Fibroblast of skin of scalp (primary cell): ENCODE measurements at places on chromosomes 2 and 18.

DNA sequence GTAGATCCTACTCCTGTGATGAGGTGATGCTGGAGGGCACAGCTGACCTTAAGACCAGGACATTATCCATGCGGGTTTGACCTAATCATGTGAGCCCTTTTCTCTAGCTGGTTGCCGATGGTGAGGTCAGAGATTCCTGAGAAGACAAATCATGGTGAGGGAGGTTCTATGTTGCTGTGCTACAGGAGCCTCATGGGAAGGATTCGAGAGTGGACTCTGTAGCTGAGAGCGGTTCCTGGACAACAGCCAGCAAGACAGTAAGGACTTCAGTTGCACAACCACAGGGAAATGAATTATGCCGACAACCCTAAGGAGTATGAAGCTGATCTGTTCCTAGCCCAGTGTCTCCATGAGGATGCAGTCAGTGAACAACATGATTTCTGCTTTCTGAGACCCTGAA is 80.4 kb downstream of the EPB41L3 start:
- DNase-seq, result peak; percentile 75

DNA sequence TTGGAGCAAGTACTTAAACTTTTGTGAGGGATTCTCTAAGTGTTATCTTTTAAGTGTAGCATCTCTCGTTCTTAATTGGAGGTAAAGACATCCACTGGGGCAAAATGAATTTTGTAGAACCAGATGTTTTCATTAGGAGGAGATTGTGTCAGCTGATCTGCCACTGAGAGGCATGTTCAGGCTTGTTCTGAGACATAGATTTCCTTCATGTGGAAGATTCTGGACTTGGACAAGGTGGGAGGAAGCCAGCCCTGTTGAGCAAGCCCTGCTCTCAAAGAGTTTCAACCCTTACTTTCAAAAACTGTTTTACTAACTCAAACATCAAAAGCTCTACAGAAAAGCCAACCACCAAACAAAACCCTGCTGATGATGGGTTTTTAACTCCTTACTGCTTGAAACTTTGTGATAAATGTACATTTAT is 6.5 kb downstream of the MAP4K4 start:
- DNase-seq, result peak; percentile 56

GRCh38 chr18:79599441-79599931 is 80.1 kb upstream of the CTDP1 start:
- DNase-seq, result peak; percentile 44

- DNase-seq, result peak; percentile 43
Measured at GRCh38 chr2:39837856-39838453, 58.9 kb upstream of the THUMPD2 start.

DNA sequence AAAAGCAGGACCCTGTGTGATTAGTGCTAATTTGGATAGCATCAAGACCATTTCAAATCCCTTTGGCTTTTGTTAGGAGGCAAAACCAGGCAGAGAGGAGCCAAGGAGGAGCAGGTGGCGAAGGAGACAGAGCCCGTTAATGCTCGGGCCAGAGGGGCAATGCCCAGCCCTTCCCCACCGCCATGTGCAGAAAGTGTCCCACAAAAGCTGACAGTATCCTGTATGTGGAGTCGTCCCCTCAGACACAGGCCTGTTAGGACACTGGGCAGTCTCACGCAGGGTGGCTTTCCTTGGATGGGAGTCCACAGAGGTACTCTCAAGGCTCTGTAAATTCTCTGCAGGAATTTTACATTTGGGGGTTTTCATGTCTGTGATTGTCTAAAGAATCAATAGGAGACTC is 44.8 kb upstream of the TFCP2L1 start:
- DNase-seq, result no peak

DNA sequence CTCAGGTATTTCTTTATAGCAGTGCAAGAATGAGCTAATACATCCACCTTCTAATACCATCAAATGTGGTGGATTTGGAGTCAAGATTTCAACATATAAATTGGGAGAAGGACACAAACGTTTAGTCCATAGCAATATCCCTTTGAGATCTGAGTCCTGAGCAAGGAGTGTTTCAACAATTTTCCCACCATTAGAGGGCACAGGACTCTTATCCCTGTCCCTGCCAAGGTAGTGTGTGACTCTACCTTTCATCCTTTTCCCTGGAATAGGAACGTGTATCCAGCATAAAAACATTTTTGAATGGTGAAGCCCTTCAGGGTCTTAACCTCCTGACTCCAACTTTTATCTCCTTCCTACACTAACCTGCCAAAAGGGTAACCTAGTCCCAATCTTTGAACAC is 181.3 kb upstream of the SRD5A2 start:
- DNase-seq, result no peak

DNA sequence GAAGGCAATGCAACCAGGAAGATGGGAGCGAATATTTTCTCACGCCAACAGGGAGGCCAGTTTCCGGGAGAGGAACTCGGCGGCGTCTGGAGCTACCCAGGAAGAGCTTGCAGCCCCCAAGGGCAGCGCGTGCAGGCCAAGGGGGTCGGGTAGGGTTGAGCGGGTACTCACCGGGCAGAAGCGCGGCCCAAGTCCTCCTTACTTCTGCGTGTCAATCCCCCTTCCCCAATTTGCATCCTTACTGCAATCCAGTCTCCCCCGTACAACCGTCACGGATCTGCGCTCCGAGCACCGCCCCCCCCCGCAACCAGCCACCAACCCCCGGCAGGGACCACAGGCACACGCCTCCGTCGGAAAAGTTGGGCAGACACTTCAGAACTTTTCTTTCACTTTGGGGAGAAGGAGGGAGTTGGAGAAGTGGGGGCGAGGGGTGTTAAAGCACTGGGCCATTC is 1.3 kb downstream of the ATP8B1 start:
- DNase-seq, result no peak

GRCh38 chr2:64681479-64681967 is 27.8 kb upstream of the SERTAD2 start:
- no peak for DNase-seq

- no peak for DNase-seq
Measured at GRCh38 chr2:126863336-126864015, 35.2 kb upstream of the TEX51 start.

DNA sequence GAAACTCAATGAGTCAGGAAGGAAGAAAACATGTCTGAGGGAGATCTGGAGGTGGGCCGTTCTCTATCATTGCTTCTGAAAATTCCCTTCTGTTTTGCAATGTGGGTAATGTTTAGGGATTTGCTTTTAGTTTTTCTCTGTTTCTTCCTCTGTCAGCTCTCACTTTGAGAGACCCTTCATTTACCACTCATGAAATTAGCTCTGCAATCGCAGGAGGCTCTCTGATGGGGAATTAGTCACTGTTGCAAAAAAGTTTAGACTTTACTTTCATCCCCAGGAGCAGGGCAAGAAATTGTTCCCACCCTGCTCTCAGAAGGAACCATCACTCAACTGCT is 80.0 kb upstream of the MAP4K3 start:
- no peak for DNase-seq

DNA sequence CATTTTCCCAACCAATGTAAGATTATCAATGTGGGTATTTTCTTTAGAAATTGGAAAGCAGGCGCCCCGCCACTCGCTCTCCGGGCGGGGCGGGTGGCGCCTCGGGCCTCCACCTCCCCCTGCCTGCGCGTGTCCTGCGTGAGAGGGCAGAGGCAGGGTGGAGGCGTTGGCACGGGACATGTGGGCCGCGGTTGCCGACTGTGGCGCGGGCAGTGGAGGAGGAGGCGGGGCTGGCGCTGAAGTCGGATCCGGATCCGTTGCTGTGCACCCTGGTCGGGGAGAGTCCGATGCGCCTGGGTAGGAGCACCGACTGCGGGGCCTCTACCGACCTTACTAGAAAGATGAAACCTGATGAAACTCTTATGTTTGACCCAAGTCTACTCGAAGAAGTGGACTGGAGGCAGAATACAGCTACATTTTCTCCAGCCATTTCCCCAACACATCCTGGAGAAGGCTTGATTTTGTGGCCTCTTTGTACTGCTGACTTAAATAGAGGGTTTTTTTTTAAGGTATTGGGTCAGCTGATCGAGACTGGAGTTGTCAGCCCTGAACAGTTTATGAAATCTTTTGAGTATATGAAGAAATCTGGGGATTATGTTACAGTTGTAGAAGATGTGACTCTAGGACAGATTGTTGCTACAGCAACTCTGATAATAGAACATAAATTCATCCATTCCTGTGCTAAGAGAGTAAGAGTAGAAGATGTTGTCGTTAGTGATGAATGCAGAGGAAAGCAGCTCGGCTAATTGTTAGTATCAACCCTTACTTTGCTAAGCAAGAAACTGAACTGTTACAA is 37.9 kb downstream of the PMS1 start:
- DNase-seq, result peak; percentile 31

- no peak for DNase-seq
Measured at GRCh38 chr2:172072706-172073105, 12.6 kb upstream of the DLX1 start.

DNA sequence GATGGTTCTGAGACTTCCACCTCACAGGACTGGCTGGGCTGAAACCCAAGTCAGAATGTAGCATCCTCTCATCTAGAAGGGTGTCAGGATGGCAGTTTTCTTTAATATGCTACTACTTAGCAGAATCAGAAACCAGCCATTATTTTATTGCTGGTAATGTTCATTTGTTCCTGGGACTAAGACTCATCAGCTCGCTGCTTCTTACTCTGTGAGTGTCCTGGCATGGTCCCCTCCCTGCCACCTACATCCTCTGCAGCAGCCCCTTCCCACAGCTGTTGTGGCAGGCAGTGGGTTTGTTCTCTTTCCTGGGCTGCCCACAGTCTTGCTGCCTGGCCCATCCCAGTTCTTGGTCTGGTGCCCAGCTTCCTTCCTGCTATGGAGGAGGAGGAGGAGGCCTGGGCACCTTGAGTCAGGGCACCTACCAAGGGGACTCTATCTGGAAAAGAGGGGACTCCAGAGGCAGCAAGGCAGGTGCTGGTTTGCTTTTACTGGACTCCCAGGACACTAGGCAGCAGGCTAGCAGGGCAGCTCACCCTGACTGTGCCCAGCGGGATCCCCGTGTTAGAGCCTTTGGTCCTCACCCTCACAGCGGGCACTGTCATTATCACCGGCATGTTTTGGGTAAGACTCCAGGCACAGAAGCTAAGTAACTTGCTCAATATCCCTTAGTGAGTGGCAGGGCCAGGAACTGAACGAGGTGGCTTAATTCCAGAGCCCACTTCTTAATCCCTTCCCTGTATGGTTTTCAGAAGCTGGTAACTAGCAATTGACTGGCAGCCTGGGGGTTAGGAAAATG is 62.1 kb downstream of the LRRFIP1 start:
- DNase-seq, result peak; percentile 20

- no peak for DNase-seq
Measured at GRCh38 chr2:234293973-234294372, 202.9 kb downstream of the ARL4C start.

DNA sequence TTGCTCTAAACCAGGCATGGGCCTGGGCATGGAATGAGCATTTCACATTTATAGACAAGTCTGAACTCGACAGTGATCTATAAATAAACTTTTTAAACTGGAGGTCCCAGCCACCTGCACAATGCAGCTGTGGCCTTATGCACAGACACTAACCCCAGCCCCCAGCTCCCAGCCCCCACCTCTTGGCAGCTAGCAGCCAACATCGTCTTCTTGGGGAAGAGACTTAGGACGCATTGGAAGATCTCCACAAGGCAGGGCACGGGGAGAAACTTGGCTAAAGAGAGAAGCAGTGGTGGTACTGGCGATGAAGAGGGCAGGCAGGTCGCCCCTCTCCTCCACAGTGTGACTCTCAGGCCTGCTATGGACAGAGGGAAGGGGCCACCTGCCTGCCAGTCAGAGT is 213.2 kb downstream of the ANAPC1 start:
- no peak for DNase-seq

- peak; percentile 50 for DNase-seq
Measured at GRCh38 chr2:144288438-144288837, 231.5 kb downstream of the ZEB2 start.

GRCh38 chr2:96386470-96386869 is 50.9 kb downstream of the NCAPH start:
- DNase-seq, result no peak

- DNase-seq, result no peak
Measured at GRCh38 chr2:224831530-224831929, 115.4 kb upstream of the CCDC195 start.

DNA sequence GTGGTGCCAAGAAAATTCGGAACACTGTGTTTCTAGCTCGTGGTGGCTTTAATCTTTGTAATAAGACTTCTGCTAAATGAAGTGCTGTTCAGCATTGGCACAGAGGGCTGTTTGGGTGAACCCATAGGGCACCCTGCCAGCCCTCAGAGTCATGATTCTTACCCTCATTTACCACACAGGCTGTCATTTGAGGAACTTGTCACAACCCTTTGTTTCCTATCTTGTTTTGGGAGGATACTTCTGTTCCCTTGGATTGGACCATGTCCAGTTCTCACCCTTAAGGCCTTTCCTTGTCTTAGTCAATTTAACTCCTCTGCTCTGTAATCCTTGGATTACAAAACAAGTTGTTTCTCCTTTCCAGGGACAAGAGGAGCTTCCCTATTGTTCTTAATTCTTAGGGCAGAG is 225.7 kb downstream of the MTX2 start:
- DNase-seq, result no peak

DNA sequence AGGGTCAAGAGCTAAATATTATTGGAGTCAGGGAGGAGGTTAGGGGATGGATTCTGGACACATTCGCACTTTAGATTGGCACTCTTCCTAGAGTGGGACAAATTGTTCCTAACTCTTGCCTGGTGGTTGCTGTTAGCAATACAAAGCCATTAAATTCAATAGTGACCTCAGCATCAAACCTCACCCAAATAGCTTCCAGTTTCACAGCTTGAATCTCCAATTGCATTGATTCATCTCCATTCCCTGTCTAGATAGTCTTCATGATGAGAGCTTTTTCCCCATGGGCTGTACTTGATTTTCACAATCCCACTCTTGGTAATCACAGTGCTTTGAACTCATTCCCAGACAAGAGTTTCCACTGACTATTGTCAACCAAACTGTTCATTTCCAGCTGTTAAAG is 585.9 kb upstream of the SYT4 start:
- DNase-seq, result no peak

- DNase-seq, result peak; percentile 48
Measured at GRCh38 chr2:164917296-164917903, 37.9 kb downstream of the SLC38A11 start.

- DNase-seq, result no peak
Measured at GRCh38 chr18:30485078-30485477, 557.5 kb downstream of the DSC3 start.

GRCh38 chr2:112688086-112688880 is 32.5 kb upstream of the NT5DC4 start:
- no peak for DNase-seq
